ENCODE measurements at places on chromosomes 3 and 15. TPM values are rescaled to one million over a fixed set of nuclear protein-coding genes. Genes with fewer than 3 reads are reported as not detected.

DNA sequence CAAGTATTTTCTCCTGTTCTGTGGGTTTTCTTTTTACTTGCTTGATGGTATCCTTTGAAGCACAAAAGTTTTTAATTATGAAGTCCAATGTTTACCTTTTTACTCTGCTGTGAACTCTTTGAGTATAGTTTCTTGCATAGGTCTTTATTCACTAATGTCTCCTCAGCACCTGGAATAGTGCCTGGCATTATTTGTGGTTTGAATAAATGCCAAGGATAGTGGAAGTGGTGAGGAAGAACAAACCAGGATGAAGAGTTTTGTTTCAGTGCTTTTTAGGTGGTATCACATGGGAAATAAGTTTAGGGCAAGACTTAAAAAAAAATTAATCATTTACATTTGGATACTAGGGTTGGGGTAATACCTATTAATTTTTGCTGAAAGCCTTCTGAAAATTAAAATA is 25.7 kb downstream of the GPD1L start:
- no peaks in the 10 kb centered on the region for H3K27me3 ChIP-seq
- peak; percentile 22 for DNase-seq
- H3K4me3 ChIP-seq: no peak overlapping the region

GRCh38 chr3:149292666-149293065 is 40.8 kb downstream of the TM4SF18 start:
- no peaks in the 10 kb centered on the region for H3K4me1 ChIP-seq
- H3K36me3 ChIP-seq: no peaks in the 10 kb centered on the region
- DNase-seq: no peak
- no peaks in the 10 kb centered on the region for H3K27me3 ChIP-seq
- H3K27ac ChIP-seq: no peak overlapping the region

- no peak for DNase-seq
- no peaks in the 10 kb centered on the region for H3K4me1 ChIP-seq
- H3K36me3 ChIP-seq: no peaks in the 10 kb centered on the region
- H3K4me3 ChIP-seq: no peak overlapping the region
- H3K27ac ChIP-seq: no peak overlapping the region
Observed at GRCh38 chr3:46876313-46877300, 914 bp upstream of the PTH1R start.

DNA sequence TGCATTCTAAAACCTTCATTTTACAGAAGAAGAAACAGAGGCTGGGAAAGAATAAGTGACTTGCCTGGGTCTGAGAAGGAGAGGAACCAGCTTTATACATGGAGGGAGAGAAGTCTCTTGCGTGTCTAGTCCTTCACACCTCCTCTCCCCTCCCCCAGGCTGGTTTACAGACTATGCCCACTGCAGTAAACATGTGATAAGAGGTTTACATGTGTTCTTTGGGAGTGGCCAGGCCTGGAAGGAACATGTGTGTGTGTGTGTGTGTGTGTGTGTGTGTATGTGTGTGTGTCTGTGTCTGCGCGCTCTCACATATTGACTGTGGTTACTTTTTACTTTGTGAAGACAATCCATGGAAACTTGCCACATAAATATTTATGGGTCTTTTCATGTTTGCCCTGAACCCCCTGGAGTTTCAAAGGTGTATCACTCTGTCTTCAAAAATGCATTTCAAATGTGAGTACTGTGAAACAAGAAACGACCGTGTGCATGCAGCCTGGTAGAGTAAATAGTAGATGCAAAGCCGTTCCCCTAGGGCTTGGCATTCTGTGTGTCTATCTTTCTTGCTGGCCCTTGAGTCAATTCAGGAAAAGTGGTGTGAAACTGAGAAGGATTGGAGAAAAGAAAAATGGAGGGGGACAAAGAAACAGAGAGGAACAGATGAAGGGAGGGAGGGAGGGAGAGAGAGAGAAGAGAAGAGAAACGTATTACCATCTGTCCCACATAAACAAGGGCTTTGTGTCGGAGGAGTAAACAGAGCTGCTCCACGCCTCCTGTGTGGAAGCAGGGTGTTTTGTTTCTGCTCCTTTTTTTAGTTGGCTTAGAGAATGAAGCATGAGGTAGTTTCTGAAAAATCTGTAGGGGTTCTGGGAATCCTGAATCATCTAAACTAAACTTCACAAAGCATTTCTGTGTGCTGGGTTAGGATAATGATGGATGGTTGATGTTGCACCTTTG is 51.7 kb downstream of the CLDN11 start:
- H3K36me3 ChIP-seq: no peaks in the 10 kb centered on the region
- no peak overlapping the region for H3K27ac ChIP-seq
- H3K4me1 ChIP-seq: peaks cover 12% of the 10 kb centered on the region
- DNase-seq: peak; percentile 21
- no peaks in the 10 kb centered on the region for H3K27me3 ChIP-seq
- H3K4me3 ChIP-seq: no peak overlapping the region

The RHOV gene
- 11.7 TPM for total RNA-seq

The CTXN2 gene
- total RNA-seq: not detected

The HTR3E gene
- total RNA-seq: not detected
